ENCODE measurements at places on chromosomes 4 and X.

DNA sequence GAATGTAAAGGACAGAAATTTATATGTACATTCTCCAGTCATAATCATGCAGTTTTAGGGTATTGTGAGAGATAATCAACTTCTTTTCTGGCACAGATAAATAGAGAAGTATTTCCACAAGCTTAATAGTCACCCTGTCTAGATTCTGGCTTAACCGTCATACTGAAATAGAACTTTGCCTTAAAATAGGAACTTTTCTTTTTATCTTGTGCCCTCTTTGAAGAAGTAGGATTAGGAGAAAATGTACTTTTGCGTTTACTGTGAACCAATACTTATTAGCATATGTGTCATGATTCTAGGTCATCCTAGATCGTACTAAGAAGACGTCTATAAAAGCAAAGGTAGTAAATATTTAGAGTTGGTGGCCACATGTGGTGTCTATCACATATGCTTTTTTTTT, 95.4 kb downstream of the NFKB1 start:
- DNase-seq = no peak

GRCh38 chr4:173924561-173924960, 358.9 kb downstream of the FBXO8 start:
- DNase-seq = no peak

DNA sequence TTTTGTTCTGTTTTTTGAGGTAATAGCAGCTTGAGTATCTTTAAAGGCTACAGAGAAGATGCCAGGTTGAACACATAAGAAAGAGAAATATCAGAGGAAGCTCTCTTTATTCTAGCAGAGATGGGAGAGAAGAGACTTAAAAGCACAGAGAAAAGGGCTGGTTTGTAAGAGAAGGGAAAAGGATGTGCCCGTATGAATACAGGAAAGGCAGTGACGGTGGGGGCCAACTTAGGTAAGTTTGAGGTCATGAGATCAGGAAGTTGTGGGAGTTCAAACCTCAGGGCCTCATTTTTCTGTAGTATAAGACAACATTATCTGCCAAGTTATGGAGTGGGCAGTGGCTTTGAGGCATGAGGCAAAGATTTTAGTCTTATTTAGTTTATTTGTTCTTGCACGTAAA, 121.3 kb upstream of the S100G start:
- DNase-seq = no peak

- DNase-seq = no peak
These were observed 172.9 kb downstream of the PRDM5 start for GRCh38 chr4:120749445-120750151.

- no peak for DNase-seq
These were observed 787 bp upstream of the TET2 start for GRCh38 chr4:105145903-105146275.

DNA sequence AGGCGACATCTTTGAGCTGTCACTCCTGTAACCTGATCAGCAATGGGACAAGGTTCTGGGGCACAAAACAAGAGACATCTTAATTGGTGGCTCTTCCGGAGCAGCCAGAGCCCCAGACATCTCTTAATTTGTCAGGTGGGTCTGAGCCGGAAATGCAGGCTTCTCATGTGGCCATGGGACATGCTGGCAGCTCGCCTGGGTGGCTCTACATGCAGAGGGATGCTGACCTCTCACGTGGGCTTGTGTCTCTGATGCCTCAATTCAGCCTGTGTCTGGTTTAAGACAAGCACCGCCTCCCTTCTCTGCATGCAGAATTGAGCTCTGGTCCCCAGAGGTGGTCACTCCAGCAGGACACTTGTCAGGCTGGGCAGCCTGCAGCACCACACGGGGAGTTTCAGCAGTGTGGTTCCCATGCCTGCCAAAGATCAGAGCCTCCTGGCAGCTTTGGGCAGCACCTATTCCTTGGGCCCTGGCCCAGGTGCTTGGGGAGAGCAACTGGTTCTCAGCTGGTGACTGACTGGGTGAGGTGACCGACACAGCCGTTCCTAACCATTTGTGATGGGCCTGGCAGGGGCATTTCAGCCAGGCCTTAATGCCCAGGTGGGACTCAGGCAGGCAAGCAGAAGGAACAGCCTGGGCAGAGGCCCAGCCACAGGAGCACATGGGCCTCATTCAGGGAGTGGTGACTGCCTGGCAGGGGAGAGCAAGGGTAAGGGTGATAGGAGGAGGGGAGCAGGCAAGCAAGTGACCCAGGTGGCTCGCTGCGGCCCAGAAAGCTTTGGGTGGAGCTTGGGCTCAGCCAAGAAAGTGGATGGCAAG, 53.4 kb downstream of the HMX1 start:
- DNase-seq = no peak

- DNase-seq = no peak
These were observed 75.9 kb downstream of the HCCS start for GRCh38 chrX:11187001-11187400.

DNA sequence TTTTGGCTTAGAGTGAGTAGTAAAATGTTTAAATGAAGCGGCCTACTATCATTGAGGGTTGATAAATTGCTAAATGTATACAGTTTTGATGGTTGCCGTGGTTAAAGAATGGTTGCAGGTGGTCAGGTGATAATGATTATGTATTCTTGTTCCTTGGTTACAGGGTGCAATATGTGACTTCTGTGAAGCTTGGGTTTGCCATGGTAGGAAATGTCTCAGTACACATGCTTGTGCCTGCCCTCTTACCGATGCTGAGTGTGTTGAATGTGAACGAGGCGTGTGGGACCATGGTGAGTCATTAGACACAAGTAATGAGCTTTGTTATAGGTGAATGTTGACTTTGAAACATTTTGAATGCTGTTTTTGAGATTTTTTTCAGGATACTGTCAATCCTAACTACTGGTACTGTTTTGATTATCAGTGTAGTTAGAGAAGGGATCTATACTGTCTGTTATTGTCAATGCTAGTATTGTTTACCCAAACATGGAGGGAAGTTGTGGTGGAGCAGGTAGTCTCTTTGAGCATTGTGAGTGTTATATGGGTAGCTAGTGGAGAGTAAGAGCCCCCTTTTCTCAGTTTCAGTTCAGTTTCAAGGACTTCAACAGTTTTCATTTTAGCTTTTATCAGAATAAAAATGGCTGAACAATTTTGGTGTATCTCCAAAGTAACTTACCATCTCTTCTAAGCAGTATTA, 8.9 kb downstream of the ZNF330 start:
- DNase-seq = no peak

DNA sequence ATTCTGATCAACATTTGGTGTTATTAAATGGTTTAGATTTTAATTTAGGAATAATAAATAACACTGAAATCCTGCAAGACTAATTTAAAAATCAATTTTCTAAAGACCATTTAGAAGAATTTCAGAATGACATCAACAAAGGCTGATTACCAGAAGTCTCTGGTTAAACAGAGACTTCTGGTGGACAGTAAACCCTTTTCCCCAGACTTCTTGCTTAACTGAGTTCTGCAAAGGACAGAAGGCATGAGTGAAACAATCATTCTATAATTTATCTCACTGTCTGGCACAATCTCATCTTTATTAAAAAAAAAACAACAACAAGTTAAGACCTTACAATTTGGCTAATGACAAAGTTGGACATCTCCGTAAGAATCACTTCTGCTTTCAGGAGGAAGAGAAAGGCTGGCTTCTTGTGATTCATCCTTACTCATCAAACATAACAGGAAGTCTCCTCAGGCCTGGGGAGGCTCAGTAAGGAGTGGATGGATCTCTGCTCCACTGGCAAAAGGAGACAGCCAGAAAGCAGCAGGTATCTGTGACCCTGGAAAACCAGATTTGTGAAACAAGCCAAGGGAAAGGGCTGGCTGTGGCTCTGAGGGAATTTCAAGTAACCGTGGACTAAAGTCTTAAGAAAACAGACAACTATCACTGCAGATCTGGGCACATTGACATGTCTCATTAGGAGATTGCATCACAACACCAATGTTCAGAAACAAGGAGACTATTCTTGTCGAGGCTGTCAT, 908 bp upstream of the TLR6 start:
- peak; percentile 93 for DNase-seq

DNA sequence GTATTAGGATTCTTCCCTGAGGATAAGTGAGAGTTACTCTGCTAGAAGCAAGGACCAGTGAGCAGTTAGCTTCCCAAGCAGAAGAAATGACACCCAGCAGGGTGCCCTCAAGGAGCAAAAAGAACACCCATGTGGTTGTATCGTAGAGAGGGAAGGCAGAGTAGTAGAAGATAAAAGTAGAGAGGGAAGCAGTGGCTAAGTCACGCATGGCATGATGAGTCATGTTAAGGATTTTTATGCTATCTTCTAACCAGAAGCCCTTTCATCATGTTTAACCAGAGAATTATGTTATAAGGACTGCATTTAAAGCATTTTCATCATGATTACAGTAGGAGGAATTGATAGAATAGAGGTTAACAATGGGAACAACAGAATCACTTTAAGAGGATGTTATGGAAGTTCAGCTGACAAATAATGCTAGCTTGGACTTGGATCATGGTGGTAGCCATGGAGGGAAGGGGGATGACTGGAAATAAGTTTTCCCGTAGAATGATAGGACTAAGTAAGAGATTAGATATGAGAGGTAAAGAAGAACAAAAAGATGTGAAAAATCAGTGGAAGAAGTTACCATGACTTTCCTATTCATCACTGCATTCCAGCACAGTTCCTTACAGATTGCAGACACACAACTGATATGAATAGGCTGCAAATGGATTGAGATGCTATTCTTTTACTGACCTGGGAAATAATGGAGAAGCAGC, 383.5 kb upstream of the INTU start:
- peak; percentile 34 for DNase-seq

DNA sequence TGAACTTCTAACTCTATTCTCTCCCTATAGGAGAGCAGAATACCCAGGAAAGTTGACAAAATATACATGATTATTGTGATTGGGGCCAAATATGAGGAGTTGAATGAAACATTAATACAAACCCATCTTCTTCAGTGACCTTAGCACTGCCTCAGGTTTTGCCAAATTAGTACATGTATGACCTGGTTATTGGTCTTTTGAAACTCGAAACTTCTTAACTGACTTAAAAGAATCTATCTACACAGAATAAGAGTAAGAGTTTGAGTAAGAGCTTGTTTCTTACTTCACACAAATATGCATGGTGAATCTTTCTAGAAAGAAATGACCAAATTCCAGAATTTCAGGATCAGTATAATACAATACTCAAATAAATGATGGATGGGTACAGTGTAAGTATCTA, 213.0 kb upstream of the GK2 start:
- DNase-seq = no peak

- no peak for DNase-seq
These were observed 39.7 kb upstream of the PARM1 start for GRCh38 chr4:74893171-74893570.

All from M059J (cell line).